ENCODE measurements at places on chromosomes 1 and 21. TPM values are rescaled to one million over a fixed set of nuclear protein-coding genes. Genes with fewer than 3 reads are reported as not detected.

CHI3L2 gene
- 0.20 TPM for polyA plus RNA-seq

ANKRD45 gene
- polyA plus RNA-seq: 5.9 TPM

DNA sequence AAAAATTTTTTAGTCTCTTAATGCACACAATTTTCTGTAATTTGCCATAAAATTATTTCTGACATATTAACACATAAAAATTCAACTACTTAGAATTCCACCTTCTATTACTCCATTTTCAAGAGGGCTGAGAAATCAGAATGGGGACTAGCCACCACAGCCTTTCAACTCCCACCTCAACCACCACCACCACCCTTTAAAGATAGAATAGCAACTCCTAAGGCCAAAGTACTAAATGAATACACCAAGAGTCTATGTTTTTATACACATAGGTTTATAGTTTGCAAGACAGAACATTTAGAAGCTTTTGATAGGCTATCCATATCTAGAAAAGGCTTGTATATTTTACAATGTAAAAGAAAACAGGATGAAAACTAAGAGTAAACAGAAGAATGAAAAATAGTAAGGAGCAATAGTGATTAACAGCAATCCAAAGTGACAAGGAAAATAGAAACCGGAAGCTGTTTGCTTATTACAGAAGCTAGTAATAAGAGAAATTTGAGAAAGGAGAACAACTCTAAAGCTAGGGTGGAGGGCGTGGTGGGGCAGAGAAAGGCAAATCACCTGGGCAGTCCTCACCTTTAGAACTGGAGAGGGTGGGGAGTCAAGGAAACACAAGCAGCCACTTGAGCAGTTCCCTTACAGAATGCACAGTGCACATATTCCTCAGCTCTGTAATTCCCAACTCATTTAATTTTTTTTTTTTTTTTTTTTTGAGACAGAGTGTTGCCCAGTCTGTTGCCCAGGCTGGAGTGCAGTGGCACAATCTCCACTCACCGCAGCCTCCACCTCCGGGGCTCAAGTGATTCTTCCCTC is 27.7 kb downstream of the EPS15 start:
- no peak for DNase-seq

DNA sequence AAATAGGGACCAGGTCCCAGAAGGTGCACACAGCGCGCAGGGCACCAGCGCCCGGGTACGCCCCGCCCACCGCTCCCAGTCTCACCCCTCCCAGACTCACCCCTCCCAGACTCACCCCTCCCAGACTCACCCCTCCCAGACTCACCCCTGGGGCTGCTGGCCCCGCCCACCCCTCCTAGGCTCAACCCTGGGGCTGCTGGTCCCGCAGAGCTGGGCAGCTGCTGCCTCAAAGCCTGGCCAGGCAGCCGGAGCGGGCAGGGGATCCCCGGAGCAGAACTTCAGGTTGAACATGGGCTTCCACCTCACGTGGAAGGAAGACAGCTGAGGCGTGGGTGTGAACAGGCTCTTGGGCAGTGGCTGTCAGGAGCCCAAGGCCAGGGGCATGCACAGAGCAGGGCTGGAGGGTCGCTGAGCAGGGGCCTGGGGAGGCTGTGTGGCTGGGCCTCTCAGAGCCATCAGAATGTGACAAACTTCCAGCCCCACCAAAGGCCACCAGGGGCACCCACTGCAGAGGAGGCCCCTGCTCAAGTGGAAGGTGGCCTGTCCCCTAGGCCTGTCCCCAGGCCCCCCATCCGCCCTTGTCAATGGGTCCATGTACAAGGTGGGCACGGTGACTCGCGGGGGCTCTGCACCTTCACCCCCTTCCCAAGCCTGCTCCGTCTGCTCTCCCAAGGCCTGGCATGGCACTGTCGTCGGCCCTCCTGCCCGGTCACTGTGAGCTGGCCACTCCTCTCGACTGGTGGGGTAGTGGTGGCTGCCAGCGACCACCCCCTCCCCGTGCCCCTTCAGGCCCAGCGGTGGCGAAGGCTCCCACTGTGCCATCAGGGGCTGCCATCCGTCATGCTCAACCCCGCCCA is 20.4 kb upstream of the SUMO3 start:
- DNase-seq: no peak

DNA sequence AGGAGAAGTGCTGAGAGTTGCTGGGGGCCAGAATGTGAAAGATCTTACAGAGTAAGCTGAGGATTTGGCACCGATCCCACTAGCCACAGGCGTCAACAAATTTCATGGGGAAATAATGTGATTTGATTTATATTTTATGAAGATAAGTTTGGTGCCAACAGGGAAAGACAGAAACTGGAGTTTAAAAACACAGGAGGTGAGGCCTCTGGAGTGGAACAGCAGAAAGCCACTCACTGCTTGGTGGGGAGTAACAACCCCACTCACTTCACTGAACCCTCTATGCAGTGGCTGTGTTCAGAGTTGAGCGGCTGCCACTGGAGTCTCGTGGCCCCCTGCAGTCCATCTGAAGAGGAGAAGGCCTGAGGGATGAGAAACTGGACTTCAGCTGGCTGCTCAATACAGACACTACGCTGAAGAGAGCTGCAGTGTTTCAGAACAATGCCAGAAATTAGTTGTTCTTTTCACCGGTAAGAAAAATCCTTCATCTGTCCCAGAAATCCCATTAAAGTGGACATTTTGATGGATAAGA is 48.0 kb upstream of the RXRG start:
- no peak for DNase-seq
